SK-N-SH treated with all-trans-retinoic acid at 6 μM for 48 hours (cell line): ENCODE measurements at places on chromosomes 6 and 20.

- no peak for ATAC-seq
These were observed 57.6 kb downstream of the PLCB4 start for GRCh38 chr20:9126527-9126926.

- ATAC-seq: no peak
These were observed 33.4 kb upstream of the RSPO4 start for GRCh38 chr20:1035466-1035865.

- no peak for ATAC-seq
These were observed 42.6 kb downstream of the TTI1 start for GRCh38 chr20:37990571-37991151.

DNA sequence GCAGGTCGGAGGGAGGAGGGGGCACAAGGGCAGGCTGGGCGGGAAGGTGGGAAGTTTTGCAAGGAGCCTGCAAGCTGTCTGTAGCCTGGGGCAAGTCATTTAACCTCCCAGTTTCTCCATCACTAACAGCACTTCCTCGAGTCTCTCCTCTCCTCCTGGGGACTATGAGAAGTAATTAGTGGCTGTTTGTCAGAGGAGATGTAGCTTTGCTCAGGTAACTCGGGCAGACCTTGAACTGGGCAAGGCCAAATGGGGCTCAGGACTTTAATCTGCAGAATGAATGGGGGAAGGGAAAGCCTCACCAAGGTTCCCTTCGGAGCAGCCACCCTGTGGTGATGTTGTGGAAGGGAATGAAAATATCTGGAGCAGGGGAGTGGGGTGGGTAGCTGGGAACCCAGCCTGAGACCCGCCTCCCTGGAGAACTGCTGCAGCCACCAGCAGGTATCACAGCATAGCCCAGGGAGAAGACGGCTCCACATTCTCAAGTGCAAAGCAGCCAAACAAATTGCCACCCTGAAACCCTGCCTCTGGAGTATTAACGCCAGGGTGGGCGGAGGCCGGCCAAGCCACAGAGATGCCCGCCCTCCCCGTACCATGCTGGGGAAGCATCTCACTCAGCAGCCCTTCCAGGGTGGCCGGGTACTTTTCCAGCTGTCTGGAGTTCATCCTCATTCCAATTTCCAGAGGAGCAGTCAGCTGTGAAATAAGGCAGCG, 6.1 kb upstream of the LEMD2 start:
- no peak for ATAC-seq

DNA sequence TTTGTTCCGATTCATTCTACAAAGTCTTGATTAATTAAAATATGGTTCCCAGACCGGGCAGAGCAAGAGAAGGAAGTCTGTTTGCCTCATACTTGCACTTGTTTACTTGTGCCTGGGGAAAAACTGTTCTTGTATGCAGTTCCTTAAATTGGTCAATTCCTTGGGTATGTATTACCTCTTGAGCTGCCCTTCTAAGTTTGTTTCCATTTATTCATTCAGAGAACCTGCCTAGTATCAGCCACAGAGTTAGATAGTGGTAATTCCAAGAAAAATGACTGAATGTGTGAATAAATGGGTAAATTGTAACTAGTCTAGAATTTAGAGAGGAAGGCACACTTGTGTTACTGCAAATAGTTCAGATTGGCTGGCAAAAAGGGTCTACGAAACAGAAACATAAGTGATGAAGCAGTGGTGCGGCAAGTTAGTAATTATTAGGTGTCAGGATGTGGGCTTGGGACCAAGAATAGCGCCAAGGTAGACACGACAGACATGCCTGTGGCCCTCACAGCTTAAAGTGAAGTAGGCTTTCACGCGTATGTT, 525 bp upstream of the MAK start:
- ATAC-seq: peak; percentile 11; the same call in 2 of the 3 replicates

DNA sequence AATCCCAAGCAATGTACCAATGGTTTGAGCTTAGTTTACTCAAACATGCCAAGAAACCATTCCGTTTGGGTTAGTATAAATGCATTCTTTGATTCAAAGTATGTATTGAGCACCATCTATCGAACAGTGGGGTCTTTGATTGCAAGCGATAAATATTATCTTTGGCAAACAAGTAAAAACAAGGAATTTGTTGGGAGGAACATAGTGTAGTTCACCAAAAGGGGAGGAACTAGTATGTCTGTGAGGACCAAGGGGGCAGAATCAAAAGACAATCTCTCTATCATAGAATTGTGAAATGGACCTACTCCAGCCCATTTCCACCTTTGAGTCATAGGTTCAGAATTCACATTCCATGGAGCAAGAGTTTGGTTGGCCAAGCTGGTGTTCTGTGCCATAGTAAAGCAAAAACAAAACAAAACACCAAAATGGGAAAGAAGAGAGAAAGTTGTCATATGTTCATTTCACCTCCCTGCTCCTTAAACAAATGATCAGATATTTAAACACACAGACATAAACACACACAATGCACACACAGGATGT, 266.0 kb downstream of the TSHZ2 start:
- ATAC-seq: no peak

DNA sequence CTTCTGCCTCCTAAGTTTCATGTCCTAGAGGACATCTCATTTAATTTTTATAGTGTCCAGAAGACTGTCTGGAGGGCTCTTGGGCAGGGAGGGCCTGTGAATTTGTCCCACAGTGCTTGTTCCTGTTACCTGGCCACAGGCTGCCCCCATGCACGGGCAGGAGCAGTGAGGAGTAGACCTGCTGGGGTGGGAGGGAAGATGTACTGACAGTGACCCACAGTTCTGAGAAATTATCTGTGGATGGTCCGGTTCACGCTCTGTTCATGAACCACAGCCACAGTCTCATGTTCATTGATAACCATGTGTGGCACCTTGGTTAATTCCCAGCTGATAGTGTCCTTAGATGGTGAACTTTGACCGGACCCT, 18.8 kb upstream of the ZNF831 start:
- no peak for ATAC-seq

DNA sequence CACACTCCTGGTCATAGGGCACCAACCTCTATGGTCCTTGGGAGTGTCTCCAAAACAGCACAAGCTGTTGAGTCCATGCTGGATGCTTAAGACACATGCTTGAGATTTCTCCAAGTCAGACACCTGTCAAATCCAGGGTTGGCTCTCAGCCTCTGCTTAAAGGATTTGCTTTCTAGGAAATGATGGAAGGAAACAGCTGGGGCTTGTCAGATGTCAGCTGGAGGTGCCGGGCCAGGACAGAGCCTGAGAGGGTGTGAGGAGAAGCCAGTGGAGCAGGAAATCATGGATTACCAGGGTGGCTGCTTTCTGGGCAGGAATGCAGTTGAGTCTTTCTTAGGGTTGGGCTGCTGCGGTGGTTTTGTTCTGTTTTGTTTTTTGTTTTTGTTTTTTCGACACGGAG, 83.0 kb upstream of the FAM184A start:
- ATAC-seq: no peak

GRCh38 chr6:32883789-32884188, 29.8 kb downstream of the PSMB9 start:
- ATAC-seq: no peak

DNA sequence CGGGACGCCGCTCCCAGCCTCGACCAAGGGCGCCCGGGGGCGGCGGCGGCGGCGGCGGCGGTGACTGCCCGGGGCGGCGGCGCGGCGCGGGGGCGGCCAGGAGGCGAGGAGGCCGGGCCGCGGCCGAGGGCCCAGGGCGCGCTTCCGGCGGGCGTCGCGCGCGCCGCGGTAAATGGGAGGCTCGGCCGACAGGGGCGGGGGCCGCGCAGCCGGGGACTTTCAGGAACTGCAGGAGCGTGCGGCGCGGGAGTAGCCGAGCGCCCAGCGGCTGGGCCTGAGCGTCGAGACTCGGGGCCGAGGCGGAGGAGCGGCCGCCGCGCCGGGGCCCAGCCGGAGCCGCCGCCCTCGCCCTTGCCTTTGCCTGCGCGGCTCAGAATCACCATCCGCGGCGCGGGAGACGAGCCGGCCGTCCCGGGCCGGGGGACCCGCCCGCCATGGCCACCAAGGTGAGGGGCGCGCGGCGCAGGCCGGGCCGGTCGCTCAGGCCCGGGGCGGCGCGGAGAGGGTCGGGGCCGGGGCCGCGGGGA, at the start of gene SNX9:
Gene SNX9 (plus strand): TSS at position 246 of the 527 bp plus-strand sequence. CDS start 189 bp downstream, at position 435.
- peak; percentile 89 for ATAC-seq

GRCh38 chr6:145660676-145661075, 74.6 kb downstream of the EPM2A start:
- ATAC-seq: no peak

- ATAC-seq: no peak
These were observed 121.9 kb downstream of the INSM1 start for GRCh38 chr20:20489648-20490341.

DNA sequence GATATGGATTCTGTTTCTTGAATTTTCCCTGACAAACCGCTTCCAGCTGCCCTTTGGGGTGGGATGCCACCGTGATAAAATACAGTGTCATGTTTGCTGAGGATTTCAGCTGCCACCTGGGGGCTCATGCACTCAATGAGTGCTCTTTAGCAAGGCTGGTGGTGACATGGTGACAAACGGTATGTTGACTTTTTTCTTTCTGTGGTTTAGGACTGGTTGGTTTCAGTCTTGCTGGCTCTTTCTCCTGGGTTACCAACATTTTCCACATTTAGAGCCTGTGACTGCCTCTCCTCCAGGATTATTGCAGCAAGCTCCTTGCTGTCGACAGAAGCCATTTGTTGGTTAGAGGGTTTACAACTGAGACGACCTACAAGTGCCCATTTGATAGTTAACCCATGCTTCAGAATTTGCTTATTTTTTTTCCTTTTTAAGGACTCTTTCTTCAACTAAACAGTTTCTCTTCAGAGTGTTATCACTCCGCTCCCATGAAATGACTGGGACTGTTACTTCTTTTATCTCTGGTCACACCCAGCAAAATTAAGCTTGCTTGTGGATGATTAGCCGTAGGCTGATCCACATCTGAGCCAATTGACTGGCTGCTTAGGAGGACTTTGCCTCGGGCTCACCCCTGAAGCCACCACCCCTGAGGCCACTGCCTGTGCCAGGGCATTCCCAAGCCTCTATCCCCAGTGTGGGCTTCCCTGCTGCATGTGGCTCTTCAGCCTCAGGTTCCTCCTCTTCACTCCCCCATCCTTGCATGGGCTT, 48.4 kb upstream of the CDYL start:
- ATAC-seq: no peak

- no peak for ATAC-seq
These were observed 125.9 kb upstream of the MLN start for GRCh38 chr6:33929575-33930288.

GRCh38 chr20:42739683-42740082, 450.0 kb downstream of the PTPRT start:
- ATAC-seq: no peak

- ATAC-seq: peak; percentile 84
These were observed 50.7 kb upstream of the PLCG1 start for GRCh38 chr20:41086402-41087324.

DNA sequence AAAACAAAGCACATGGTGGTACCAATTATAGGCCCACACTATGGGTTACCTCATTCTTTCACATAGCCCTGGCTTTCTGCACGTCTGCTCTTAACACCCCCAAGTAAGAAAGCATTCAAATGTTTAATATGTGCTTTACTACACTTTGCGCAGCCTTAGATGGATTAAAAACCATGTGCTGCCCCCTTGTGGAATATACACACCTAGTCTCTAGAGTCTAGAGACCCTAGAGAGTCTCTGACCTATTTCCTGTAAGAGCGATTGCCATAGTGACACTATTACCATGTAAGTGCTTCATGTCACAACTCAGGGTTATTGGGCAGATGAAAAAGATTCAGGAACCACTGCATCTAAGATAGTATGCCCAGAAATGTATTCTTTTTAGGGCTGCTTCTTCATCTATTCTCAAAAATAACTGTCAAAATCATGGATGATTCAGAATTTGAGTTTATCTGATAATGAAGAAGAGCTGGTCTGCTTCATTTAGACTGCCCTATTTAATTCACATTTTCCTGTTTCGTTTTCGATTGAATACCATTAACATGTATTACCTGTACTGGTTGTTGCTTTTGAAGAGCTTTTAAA, 186.3 kb downstream of the ADGB start:
- ATAC-seq: peak; percentile 99

- ATAC-seq: no peak
These were observed 17.6 kb downstream of the GABRR1 start for GRCh38 chr6:89199579-89199978.

GRCh38 chr20:50073500-50073899, 39.5 kb downstream of the UBE2V1 start:
- ATAC-seq: no peak

GRCh38 chr6:37525460-37526357, 26.0 kb upstream of the CCDC167 start:
- peak; percentile 66 for ATAC-seq

DNA sequence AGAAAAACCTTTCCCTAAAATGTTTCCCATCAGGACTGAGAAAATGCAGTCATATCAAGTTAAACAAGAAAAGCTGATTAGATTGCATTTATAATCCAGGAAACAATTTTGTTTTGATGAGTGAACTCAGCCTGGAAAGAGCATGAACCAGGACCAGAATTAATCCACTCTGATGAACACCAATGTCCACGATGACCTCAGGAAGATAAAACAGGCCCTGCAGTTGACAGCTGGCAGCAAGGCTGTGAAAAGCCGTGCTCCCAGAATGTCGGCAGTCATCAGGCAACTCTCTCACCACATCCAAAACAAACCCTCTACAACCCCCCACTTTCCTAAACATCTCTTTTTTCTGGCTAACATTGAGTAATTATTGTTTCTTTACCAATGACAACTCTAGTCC, 74.0 kb upstream of the PROKR2 start:
- ATAC-seq: no peak

GRCh38 chr20:38764567-38765318, 16.5 kb downstream of the ACTR5 start:
- ATAC-seq: peak; percentile 98

- ATAC-seq: no peak
These were observed 62.8 kb upstream of the KCNQ5 start for GRCh38 chr6:72559067-72559466.

GRCh38 chr6:168130697-168131371, 51.8 kb upstream of the FRMD1 start:
- no peak for ATAC-seq

GRCh38 chr20:24489631-24490260, 20.3 kb downstream of the SYNDIG1 start:
- ATAC-seq: no peak

DNA sequence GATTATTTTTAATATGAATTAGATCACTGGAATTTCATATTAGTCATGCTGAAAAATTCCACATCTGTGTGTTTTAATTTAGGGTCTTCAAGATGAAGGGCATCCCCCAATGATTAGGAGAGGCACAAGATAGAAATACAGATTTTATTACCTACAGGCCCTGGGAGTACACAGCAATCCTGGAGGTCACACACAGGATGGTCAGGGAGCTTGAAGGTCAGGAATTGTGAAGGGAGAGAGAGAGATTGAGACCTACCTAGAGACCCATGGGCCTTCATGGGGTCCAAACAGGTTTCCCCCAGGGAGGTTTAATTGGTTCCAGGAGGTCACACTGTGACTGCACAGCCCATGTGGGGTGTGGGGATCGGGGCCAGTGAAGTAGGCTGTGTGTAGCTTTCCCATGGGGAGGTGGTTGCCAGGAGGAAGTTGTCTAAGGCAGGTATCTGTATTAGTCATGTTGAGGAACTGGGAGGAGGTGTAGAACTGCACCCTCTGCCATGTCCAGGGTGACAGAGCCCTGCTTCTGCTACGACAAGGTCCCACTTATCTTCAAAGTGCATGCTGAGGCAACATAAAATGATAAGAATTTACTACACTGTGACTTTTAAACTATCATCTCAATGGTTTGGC, 18.3 kb downstream of the SNX9 start:
- peak; percentile 39 for ATAC-seq

GRCh38 chr6:158803733-158804143, 15.4 kb downstream of the EZR start:
- no peak for ATAC-seq
